MG63 (cell line): ENCODE measurements at places on chromosomes 12 and 14.

DNA sequence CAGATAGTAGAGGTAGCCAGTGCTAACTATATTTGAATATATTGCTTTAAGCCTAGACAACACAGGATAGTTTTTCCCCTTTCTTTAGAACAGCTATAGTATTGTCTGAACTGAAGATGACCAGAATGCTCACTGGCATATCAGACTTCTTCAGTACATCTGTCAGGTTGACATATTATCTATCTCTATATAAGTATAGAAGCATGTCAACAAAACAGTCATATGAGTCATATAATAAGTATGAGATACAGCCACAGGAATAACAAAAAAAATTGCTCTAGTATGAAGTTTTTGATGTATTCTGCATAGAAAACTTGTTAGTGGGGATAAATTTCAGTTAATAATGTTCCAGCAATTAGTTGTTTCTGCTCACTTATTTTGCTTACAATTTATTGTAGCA lies 767.7 kb downstream of the LRFN5 start:
- DNase-seq, result no peak

- DNase-seq, result no peak
Measured at GRCh38 chr14:101501341-101501740, 60.0 kb upstream of the DIO3 start.

GRCh38 chr14:57848353-57848752 lies 17.5 kb downstream of the SLC35F4 start:
- no peak for DNase-seq

DNA sequence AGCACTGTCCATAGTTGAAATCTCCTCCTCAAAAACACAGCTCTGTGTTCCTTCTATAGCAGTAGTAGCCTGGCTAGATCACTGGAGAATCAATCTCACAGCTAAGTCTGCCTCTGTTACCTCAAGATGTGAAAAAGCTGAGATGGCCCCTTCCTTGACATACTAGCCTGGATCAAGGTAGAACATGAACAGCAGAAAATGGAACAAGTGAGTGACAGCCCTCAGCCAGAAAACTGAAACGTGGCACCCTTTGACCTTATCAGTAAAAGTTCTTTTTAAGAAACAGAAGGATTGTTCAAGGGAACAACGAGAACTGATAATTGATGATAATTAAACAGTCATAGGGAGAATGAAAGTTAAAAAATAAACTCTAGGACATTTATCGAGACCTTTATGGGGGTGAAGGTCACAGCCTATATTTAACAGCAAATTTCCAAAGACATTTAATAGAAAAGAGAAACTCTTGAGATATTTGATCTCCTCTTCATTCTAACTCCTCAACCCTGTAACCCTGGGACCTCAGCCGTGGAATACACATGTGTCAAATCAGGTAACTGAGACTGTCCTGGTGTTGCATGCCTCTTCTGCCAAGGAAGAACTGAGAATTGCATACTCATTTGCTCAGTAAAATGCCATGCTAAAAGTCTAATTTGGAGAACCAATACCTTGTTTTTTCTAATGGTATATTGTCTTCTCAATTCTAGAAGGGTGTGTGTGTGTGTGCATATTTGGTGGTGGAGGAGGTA lies 258.0 kb upstream of the ATP2B1 start:
- no peak for DNase-seq

DNA sequence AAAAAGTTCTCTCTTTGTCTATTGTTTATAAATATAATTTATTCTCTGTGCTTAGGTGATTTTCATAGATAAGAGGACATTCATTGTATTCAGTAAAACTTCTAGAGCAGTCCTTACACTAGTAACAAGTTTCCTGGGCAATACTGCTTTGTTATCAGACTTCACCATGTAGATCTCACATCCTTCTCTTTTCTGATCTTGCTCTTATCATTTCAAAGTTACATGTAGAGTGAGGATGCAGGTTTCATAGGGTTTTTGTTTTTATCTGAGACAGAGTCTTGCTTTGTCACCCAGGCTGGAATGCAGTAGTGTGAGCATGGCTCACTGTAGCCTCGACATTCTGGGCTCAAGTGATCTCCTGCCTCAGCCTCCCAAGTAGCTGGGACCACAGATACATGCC lies 789.5 kb downstream of the DIO2 start:
- no peak for DNase-seq

- DNase-seq, result no peak
Measured at GRCh38 chr12:110928700-110929099, 8.3 kb upstream of the MYL2 start.

DNA sequence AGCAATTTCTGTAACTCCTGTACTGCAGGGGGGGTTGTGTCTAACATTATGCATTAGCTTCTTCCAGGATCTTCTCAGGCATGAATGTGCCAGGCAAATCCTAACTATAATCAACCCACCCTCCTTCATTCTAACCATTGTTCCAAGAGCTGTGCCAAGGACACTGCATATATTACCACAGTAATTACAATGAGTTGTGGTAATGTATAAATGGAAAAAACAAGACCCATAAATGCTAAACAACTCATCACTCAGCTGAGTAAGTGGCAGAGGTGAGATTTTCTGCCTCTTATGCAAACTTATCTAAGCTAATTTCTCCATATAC lies 80.6 kb downstream of the PRKD1 start:
- no peak for DNase-seq

DNA sequence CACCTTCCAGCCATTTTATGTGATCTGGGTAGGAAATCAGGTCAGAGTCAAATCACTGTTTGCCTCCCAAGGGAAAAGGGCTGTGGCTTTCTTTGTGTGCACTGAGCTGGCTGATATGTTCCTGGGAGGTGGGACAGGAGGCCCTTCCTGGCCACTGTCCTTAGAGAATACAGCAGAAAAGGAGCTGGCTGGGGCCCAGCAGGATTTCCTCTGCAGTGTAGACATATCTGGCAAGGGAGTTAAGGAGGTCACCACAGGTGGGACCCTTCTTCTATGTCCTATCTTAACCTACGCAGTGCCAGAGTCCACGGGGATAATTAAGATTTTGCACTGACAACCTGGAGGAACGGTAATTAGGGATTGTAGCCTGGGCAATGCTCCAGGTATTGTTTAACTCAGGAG lies 145.3 kb downstream of the NTF3 start:
- DNase-seq, result no peak

- no peak for DNase-seq
Measured at GRCh38 chr14:95830386-95830785, 46.2 kb upstream of the TUNAR start.

DNA sequence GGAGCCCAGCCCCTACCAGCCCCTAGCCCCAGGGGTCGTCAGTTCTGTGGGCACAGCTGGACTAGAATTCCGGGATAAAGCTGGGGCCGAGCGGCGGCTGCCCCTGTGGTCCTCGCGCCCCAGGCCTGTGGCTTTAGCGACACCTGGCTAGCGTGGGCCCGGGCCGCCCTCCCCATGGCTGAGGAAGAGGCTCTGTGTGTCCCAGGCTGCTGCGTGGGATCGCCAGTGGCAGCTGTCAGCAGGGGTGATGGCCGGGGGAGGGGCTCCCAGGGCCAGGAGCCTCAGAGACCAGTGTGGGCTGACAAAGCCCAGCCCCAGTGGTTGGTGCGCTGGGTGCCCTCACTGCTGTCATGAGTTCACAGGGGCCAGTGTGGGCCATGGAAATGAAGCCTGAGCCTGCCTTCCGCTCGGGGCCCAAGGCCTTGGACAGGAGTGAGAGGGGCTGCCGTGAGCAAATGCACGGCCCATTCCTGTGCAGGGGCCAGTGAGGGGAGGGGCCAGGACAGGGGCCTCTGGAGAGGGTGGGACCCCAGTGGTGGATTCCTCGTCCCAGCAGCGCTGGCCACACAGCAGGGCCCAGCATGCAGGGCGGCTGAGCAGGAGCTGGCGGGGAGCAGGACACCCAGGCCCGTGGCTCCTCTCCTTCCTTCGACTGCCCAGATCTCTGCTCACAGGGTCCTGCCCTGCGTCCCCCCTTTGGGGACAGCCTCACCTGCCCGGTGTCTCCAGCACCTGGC lies 11.4 kb downstream of the FBRSL1 start:
- no peak for DNase-seq

DNA sequence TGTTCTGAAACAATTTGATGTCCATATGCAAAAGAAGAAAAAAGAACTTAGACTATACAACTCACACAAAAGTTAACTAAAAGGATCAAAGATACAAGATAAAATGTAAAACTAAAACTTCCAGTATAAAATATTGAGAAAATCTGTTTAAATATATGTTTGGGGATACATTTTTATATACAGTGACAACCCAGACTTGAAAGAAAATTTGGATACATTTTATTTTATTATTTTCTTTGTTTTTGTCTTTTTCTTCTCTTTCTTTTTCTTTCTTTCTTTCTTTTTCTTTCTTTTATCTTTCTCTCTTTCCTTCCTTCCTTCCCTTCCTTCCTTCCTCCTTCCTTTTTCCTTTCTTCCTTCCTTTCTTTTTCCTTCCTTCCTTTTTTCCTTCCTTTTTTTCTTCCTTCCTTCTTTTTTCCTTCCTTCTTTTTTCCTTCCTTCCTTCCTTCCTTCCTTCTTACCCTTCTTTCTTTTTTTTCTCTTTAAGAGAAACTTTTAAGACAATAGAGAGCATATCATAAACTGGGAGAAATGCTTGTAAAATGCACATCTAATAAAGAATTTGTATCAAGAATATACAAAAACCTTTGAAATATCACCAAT lies 954.5 kb upstream of the LRFN5 start:
- no peak for DNase-seq

GRCh38 chr12:5521456-5522325 lies 89.8 kb downstream of the NTF3 start:
- no peak for DNase-seq

DNA sequence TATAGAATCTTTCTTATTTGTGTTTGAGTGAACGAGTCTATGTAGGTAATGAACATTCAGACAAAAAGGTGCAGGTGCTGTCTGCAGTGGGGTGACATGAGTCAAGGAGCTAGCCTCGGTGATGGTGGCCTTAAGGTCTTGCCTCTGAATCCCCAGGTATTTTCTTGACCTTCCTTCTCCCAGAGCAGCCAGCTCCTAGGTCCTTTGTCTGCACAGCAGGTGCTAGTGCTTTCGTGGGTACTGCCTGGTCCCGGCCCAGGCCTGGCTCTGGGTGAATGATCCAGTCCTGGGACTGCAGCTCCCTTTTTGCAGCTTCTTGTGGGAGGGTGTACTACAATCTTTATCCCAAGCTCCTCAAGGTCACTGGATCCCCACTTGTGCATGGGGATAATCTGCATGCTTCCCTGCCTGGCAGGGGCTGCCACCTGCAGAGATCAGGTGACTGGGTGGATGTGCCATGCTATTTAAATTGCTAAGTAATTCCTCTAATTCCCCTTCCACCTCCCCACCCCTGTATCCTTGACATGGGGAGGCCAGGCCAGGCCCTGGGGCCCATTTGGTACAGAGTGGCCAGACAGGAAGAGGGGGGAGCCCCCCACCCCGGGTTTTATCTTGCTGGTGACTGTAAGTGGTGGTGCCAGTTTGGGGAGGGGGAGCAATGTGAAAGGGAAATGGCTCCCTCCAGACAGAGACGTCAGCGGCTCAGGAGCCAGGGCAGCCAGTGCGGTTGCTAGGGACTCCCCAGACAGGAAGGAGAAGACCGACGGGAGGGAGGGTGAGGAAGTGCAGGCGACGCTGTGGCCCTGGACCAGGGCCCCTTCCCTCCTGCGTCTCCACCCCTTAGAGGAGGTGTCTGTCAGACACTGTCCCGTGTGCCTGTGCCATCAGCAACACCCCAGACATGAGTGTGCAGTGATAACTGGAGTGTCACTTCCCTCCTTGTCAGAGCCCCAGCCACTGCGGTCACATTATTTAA lies 6.7 kb downstream of the VASH1 start:
- no peak for DNase-seq

GRCh38 chr14:78399316-78399889 lies 229.2 kb downstream of the NRXN3 start:
- DNase-seq, result no peak

GRCh38 chr14:22928237-22929103 lies 706 bp downstream of the PRMT5 start:
- no peak for DNase-seq

DNA sequence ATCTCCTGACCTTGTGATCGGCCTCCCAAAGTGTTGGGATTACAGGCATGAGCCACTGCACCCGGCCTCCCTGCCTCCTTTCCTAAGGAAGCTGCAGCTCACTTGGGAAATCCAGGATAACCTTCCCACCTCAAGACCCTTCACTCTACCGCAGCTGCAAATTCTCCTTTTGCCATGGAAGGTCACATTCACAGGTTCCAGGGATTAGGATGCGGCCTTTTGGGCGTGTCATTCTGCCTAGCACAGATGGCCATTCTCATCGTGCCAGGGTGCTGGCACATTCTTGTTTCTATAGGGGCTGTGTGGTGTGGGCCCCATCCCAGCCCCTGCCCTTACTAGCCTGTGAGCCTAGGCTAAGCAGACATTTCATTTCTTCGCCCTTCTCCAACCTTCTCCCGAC lies 219.9 kb downstream of the CHST11 start:
- DNase-seq, result no peak

DNA sequence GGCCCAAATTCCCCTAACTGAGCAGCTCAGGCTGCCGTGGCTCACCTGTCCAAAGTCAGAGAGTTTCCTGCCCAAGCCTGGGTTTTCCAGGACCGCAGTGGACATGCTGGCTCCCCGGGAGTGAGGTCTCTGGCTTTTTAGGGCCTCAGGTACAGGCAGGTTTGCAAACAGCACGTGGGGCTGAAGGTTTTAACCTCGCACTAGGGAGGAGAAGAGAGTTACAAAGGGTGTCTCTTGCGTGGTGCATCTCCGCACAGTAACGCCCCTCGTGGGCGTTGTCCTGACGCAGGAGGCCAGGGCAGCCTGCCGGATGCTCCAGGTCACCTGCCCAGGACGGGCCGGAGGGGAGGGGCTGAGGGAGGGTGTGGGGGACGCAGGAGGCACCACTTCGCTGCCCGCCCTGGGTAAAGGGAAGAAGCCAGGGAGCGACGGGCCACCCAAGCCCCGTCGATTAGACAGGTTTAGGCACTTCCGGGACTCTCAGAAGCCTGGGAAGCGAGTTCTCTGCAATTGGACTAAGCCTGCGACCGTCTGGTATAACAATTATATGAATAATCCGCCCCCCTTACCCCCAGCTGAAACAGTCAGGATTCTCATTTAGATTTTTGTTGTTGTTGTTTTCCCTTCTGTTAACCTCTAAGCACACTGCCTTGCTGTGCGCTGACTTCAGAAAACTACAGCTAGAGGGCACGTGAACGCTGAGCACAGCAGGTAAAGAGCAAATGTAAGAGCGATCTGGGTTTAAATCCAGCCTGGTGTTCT lies at the start of gene PAH:
PAH (minus strand) TSS at position 219 of the 762 bp plus-strand sequence; CDS start at position 105, 114 bp downstream.
- DNase-seq, result no peak
